ENCODE measurements at places on chromosomes 12 and 14.
A peak's percentile ranks its signal among the peaks of the same experiment; 100 is the strongest.

- no peak for DNase-seq
These were observed 27.1 kb upstream of the RPLP0 start for GRCh38 chr12:120228041-120228290.

- DNase-seq, result no peak
These were observed 28.4 kb downstream of the IRAK3 start for GRCh38 chr12:66217342-66217917.

DNA sequence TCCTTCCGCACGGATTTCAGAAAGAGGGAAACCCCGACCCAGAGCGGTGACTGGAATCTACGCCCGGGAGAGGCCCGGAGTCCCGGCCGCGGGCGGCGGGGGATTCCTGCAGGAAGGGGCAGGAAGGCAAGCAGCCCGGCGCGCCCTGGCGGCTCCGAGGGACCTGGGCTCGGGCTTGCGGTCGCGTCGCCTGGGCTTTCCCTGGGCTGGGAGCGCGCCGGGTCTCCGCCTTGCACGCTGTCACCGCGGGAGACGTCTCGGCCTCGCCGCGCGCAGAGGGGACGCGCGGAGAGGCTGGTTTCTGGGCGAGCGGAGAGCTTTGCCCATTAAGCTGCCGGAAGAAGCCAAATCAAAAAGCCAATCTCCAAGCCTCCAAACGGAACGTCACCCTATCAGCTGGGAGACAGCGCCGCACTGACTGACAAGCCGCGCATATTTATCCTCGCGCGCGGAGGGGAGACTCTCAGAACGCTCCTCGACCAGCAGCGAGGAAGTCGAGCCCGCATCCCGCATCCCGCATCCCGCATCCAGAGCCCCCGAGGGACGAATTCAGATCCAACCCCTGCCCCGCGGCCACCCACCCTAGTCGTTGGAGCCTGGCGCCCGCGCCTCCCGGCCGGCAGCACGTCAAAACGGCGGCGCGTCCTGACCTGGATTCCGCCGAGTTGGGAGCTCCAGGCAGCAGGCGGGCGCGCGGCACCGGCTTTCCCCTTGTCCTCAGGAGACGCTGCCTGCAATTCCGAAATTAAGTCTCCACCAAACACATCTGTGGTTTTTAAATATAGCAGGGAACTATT lies at the start of gene SLC8A3:
SLC8A3 (minus strand) TSS at position 293 of the 797 bp plus-strand sequence. CDS start 20,529 bp downstream, outside the sequence.
- DNase-seq, result peak; percentile 31

- no peak for DNase-seq
These were observed 177.5 kb upstream of the NOS1 start for GRCh38 chr12:117538926-117539325.

GRCh38 chr14:102333795-102334705 lies 14.5 kb downstream of the ZNF839 start:
- no peak for DNase-seq

DNA sequence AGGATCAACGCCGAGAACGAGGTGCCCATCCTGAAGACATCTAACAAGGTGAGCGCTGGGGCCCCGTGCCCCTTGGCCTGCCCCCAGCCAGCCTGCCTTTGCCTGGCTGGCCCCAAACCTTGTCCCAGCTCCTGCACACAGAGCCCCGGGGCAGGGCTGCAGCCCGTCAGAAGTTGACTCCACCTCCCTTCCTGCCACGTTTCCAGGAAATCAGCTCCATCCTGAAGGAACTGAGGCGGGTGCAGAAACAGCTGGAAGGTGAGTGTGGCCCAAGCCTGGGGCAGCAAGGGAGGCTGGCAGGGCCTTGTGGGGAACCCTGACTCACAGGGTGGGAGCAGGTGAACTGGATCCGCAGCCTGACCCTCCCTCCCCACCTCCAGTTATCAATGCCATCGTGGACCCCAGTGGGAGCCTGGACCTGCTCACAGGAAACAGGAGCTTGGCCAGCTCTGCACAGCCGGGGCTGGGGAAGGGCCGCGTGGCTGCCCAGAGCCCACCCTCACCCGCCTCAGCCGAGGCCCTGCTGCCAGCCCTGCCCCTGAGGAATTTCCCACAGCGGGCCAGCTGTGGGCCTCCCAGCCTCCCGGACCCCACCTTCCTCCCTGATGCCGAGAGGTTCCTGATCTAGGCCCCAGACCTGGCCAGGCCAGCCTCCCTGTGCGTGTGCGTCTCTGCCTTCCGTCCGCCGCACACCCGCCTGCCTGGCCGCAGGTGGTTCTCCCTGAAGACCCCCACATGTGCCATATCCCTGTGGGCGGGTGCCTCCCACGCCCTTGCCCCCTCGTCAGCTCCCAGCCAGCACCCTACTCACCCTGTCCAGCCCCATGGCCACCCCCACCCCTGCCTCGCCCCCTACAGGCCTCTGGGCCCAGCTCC lies 29.5 kb downstream of the CEP170B start:
- DNase-seq, result no peak

DNA sequence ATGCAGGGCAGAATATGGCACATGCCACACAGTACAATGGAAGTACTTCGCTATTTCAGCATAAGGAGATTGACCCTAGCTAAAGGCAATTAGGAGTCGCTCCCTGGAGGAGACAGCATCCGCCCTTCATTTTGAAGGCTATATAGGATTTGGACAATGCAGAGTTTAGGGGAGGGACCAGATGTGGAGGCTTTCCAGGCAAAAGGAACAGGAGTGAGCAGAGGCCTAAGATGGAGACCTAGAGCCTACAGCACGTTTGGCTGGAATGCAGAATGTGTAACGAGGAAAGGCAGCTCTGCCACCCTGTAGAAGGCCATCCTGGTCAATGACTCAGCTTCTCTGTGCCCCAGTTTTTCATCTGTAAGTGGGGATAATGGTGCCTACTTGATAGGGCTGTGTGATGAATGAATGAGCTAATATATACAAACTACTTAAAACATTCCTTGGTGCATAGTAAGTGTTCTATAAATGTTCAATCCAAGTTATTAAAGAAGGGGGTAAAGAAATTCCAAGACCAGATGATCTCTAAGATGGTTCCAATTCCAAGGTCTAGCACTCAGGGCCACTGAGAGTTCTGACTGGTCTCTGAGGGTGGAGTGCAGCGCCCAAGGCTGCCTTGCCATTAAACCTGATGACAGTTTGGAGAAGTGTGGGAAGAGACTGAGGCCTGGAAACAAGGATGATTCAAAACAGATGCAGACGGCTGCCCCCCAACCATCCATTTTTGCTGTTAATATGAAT lies 54.3 kb upstream of the FRMD6 start:
- DNase-seq, result no peak

GRCh38 chr14:38883127-38883526 lies 219.9 kb downstream of the SEC23A start:
- DNase-seq, result no peak

- DNase-seq, result no peak
These were observed 71.2 kb downstream of the KSR2 start for GRCh38 chr12:117897372-117898161.

GRCh38 chr12:57756406-57757341 lies 1.8 kb downstream of the MARCHF9 start:
- peak; percentile 85 for DNase-seq

DNA sequence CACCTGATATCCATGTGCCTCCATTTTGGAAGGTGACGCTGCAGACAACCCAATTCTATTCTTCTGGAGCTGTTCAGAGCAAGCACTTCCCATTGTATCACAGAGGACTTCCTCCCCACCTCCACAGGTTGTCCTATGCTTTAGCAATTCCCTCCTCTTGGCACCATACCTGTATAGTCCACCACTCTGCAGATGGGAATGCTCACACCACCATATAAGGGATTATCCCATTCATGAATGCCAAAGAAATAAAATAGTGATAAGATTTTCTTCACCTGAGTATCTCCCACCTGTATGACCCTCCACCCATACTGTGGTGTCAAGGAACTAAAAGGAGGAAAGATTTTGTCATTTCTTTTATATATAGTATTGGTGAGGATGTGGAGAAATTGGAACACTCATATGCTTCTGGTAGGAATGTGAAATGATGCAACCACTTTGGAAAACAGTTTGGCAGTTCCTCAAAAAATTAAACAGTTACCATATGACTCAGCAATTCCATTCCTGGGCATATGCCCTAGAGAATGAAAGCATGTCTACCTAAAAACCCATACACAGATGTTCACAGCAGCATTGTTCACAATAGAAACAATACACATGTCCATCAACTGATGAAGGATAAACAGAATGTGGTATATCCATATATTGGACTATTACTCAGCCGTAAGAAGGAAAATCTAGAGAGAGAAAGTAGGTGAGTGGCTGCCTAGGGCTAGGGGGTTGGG lies 75.2 kb downstream of the FIGNL2 start:
- DNase-seq, result no peak

DNA sequence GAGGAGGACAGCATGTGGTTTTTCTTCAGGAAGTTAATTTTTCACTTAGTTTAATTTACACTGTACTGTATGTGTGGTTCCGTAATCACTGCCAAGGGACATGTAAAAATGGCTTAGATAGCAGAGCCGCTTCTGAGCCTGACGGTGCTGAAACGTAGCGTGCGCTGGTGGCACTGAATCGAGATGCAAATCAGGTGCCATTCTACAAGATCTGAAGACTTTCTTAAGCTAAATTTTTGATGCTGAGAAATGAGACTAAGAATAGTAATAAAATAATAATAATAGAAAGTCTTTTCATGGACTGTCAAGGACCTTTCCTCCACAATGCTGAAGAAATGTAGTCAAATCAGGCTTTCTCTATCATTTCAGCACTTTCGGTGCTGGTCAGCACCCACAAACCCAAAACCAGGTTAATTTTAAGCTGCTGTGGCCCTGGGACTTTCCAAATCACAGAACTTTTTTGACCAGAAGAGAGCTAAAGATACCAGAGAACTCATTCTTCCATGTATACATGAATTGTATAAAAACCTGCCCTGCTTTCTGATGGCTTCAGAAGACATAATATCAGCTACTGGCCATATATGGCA lies 183.3 kb upstream of the LMO3 start:
- no peak for DNase-seq

DNA sequence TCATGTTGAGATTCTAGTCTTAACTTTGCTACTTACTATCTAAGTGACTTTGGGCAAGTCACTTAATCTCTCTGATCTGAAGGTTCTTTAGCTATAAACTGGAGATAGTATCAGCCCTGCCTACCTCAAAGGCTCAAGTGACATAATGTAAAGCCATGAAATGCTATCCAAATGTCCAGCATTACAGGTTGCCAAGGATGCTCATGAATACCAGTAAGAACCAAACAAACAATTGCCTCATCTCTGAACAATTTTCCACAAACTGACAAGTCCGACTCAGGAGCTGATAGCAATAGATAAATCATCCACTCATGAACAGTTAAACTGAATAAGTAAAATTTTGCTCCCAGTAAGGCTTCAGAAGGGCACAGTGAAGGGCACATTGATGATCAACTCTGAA lies 51.5 kb downstream of the LMNTD1 start:
- no peak for DNase-seq

DNA sequence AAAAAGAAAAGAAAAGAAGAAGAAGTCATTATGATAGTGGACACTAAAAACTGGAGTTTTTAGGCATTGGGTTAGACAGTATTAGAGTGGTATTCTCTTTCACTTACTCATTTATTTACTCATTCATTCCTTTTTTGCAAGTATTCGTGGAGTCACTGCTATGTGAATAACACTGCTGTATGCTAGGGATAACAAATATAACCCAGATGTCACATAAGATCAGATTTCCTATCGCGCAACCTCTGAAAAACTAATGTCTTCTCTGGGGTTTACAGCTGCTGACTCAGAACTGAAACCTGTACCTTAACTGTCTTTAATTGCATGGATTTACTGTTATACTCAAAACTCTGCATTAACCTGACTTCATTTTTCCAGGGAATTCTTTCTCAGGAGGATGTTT lies 353.7 kb downstream of the LRIG3 start:
- no peak for DNase-seq

DNA sequence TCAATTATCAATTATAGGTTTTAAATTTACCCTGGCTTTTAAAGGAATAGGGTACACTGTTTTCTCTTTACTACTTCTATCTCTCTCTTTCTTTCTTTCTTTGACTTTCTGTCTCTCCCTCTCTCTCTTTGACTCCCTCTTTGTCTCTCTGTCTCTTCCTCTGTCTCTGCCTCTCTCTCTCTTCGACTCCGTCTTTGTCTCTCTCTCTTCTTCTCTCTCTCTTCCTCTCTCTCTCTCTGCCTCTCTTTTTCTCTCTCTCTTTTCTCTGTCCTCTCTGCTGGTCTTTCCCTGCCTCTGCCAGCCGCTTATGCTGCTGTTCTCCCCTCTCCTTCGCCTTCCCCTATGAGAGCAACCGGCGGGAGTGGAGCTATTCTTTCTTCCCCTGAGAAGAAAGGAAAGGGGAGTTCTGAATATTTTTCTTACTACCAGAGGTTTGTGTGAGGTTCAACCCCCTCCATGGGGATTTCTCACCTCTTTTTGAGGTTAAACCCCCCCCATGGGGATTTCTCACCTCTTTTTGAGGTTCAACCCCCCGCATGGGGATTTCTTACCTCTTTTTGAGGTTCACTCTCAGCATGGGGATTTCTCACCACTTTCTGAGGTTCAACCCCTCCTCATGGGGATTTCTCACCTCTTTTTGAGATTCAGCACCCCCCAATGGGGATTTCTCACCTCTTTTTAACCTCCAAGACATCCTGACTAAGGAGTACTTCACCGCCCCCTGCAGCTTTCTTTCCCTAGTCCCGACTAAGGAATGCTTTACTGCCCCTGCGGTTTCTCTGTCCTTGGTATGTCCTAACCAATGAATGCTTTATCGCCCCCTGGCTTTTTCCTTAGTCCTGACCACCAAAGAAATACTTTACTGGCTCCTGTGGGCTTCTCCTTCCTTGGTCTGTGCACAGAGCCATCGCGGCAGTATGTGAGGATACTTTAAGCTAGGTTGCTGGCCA lies 27.4 kb upstream of the DDHD1 start:
- DNase-seq, result peak; percentile 54

DNA sequence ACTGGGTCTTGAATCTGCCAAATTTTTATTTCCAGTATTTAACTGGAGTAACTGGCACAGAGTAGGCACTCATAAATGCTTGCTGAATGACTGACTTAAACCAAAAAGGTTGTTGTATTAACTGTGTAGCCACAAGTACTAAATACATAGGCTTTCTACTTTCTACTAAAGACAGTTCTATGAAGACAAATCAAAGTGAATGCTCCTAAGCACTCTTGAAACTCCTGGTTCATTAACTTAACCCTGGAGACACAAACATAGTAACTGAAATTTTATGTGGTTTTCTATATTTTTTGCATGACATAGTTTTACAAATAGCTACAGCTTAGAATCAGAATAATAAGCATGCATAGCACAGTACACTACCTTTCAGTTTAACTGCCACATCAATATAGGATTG lies 70.4 kb downstream of the TXNDC16 start:
- no peak for DNase-seq

DNA sequence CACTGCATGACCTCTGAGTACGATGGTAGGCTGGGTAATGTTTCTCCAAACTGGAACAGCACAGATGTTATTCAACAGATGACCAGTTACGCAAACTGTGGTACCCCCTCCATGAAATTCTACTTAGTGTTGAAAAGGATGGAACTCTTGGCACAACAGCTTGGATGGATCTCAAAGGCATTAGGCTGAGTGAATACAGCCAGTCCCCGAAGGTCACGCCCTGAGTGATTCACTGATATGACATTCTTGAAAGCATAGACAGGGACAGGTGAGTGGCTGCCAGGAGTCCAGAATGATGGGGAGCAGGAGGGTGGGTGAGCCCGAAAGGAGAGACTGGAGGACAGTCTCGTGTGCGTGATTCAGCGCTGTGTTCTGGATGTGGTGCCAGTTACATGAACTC lies 187.5 kb upstream of the TMEM132C start:
- no peak for DNase-seq

GRCh38 chr12:32507942-32508320 lies 108.6 kb downstream of the FGD4 start:
- no peak for DNase-seq

- DNase-seq, result no peak
These were observed 395 bp upstream of the GNB3 start for GRCh38 chr12:6840330-6840729.

All from activated CD4-positive, alpha-beta T cell treated with anti-CD3 and anti-CD28 coated beads, Interleukin-2, Interleukin-6, amounts not matched to agents 100 ng/mL and 50 ng/mL, durations not matched to agents 16 hours and 8 hours (primary cell).